ENCODE measurements at places on chromosomes 7 and 10.

- DNase-seq = no peak
These were observed 24.2 kb downstream of the NCOA4 start for GRCh38 chr10:46006219-46006618.

GRCh38 chr7:25863729-25864110 is 288.3 kb upstream of the NFE2L3 start:
- no peak for DNase-seq

- no peak for DNase-seq
These were observed 42.9 kb downstream of the MKLN1 start for GRCh38 chr7:131370523-131370968.

- no peak for DNase-seq
These were observed 8.8 kb downstream of the ZNHIT1 start for GRCh38 chr7:101226721-101227120.

DNA sequence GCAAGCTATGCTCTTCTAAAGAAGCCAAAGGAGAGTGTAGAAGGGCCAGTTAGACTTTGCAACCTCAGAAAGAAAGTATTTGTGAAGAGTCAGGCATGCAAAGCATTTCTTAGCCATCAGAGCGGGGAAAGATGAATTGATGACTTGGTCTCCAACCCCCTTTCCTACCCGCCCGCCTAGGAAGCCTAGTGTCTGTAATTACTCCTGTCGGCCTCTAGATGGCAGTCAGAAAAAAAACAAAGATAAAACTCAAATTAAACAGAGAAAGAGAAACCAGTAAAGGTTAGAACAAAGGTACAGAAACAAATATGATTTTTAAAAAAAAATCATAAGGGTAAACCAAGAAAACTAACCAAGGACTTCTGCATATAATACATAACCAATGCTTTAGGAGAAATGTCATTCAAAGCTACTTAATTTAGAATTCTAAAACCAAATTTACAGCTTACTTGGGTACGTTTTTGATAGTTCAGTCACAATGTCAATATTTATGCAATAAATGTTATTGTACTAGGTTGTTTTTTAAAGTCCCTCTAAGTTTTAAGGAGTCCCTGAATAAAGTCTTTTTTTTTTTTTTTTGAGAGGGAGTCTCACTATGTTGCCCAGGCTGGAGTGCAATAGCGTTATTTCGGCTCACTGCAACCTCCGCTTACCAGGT is 97.6 kb downstream of the LYZL1 start:
- no peak for DNase-seq

DNA sequence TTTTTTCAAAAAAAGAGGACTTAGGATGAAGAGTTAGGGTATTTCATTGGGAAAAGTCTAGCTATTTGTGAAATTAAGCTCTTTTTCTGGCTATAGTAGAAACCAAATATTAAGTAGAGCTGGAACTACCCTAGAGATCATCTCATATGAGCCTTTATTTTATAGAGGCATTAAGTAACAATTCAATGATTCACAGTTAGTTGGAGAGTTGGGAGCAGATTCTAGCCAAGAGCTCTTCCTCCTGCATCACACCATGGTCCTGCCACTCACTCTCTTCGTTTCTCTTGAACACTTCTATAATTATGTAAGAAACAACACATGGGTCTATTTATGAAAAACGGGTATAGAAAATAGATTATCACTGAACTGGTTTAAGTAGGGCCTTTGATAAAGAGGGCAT is 76.1 kb upstream of the ANK3 start:
- no peak for DNase-seq

GRCh38 chr10:51308116-51308515 is 233.8 kb downstream of the PRKG1 start:
- no peak for DNase-seq

DNA sequence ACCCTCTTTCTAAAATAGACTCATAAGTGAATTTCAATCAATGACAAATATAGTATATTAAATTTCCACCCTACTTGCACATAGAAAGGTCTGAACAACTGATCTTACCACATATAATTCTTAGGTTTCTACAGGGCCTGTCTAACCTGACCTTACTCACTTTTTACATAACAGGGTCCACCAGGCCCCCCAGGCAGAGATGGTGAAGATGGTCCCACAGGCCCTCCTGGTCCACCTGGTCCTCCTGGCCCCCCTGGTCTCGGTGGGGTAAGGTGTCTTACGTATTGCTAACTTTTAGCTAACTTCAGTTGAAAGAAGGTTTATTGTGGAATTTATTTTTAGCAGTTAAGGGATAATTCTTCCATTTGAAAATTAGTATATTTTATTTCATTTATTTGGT is 5.3 kb downstream of the COL1A2 start:
- DNase-seq = no peak

DNA sequence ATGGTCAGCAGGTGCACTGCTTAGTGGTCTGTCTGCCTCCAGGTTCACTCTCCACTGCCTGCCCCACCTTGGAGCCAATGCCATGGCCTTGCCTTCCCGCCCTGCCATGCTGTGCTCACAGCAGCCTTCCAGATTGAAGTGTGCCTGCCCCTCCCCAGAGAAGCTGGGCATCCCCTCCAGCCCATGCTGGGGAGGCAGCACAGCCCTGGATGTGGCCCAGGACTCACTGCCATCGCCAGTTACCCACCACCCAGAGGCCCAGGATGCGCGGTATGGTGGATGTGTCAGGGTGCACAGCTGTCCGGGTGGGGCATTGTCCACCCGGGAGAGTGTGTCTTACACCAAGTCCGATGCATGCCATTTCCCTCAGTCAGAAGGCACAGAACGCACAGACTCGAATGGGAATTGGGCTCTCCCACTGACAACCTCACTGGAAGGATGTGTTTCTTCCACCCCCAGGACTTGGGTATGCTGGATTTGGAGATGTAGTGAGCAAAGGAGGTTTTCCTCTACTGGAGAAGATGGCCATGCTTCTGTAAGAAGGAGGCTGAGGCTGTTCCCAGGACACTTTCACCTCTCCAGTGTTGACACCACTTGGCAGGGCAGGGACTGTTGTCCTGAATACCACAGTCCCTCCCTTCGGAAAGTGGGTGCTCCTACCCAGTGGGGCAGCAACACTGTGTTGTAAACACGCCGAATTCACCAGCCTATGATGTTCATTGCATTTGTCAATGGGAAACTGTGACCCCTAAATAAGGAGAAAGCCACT is 122.0 kb downstream of the ADARB2 start:
- peak; percentile 35 for DNase-seq

GRCh38 chr10:13453896-13454295 is 74.9 kb downstream of the BEND7 start:
- DNase-seq = no peak

DNA sequence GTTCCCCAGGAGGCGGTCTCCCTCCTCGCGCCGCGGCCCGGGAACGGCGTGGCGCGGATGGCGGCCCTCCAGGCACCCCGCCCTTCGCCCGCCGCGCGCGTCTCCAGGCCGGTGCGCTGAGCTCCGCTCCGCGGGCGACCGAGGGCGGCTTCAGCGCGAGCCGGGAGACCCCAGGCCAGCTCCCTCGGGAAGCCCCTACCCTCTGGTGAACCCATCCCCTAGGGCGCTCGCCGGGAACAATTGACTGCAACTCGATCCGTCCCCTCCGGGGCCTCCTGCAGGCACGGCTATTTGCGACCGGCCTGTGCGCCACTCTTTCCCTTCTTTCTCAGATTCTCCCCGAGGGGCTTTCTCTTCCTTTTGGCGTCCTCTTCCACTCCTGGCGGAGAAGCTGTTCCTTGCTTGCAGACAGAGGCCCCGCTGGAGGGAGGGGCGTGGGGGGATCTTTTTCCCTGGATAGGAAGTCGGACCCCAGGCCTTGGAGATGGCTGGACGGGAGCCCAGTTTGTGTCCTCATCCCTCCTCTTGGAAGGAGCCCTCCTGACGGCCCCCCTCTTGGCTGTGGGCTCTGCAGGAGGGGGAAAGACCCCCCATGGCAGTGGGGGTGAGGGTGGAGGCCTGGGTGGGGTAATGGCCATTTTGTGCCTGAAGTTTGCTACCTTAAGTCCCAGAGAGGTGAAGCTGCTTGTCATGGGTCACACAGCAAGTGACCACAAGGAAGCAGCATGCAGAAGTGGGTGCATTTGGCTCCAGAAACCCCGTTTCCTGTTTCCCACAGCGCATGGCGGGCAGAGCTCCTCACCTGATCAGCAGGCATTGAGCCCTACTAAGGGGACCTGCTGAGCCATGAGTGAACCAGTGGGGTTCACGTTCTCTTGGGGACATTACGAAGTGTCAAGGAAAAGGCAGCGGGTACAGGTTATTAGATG is 171.2 kb upstream of the TNRC18 start:
- peak; percentile 68 for DNase-seq

GRCh38 chr10:69742928-69743602 is 58.6 kb upstream of the COL13A1 start:
- no peak for DNase-seq

GRCh38 chr10:101224910-101225823 is 4.1 kb downstream of the LBX1 start:
- DNase-seq = no peak

- DNase-seq = no peak
These were observed 22.3 kb downstream of the CHST15 start for GRCh38 chr10:124071141-124071540.

GRCh38 chr7:127993317-127993716 is 37.9 kb downstream of the LRRC4 start:
- DNase-seq = no peak

GRCh38 chr7:90568213-90568612 is 27.9 kb upstream of the CDK14 start:
- no peak for DNase-seq

- no peak for DNase-seq
These were observed 5.1 kb upstream of the WNT16 start for GRCh38 chr7:121323515-121324302.

DNA sequence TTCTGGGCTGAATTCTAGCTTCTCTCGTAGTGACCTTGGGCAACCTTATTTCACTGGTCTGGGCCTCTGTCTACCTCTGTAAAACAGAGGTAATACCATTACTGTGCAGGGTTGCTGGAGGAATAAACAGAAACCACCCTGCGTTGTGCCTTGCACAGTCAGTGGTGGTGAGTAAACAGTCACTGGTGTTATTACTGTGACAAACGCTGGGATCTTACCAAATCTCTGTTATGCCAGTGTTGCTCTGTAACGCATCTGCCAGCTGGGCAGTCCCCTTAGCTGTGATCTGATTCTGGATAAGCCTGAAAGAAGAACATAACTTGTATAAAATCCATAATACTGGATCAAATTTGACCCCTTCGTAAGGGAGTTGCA is 49.4 kb downstream of the NOD1 start:
- DNase-seq = no peak

- no peak for DNase-seq
These were observed 485.1 kb downstream of the SEMA3D start for GRCh38 chr7:84701524-84702306.

- DNase-seq = no peak
These were observed 88.5 kb downstream of the IPMK start for GRCh38 chr10:58179238-58179637.

DNA sequence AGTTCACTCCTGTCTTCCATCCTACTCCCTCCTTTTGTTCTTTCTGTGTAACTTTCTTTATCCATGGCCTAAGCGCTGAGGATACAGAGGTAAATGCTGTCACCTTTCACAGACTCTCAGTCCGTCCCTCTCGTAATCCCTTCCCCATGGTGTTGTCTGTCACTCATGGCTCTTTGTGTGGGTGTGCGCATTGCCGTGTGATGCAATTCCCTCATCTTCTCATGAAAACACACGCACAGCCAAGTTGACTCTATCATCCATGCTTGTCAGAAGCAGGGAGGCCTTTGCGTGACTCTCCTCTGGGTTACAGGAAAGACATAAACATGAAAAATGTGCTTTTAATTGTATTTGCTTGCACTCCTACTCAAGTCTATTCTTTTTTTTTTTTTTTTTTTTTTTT is 125.6 kb upstream of the C7orf33 start:
- no peak for DNase-seq

DNA sequence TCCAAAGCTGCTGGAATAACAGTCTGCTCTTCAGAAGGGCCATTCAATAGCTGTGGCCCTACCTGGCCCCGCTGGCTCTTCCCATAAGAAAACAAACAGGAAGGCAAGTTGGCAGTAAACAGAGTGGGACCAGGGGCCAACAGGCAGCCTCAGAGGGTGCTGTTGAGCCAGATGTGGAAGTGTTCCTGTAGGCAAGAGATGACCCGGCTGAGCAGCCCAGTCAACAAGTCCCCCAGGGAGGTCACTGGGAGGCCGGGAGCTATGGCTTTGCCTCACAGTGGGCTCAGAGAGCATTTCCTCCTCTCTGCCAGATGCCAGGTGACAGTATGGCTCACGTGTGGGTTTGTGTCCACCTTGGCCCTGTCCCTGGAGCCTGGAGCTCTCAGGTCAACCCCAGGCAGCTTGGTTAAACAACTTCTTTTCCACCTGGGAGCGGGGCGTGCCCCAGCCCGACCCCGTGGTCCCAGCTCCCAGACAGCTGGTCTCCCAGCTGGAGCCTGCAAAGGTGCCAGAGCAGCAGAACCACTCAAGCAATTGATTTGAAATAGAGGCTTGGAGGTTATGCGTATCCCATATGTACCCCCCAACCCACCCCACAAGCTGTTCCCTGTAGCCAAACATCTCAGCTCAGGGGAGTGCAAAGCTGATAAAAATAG is 33.8 kb upstream of the LOXL4 start:
- DNase-seq = no peak

DNA sequence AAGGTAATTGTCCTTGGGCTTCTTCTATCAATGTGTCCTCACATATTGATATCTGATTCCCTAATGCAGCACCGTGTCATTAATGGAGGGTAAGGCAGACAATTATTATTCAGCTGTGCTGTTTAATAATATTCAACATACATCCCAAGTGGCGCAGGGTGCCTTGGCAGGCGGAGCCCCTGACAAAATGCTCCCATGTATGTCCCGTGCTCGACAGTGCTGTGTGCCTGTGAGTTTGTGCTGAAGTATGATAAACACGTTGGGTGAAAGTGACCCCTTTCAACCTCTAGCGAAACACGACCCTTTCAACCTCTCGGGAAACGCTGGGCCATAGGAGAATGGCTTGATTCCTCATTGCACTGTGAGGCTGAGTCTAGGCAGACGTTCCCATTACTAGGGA is 31.3 kb downstream of the PFKP start:
- DNase-seq = no peak

- DNase-seq = peak; percentile 88
These were observed 5.3 kb upstream of the PRKRIP1 start for GRCh38 chr7:102390697-102391484.

- no peak for DNase-seq
These were observed 248.9 kb downstream of the EXOC4 start for GRCh38 chr7:133501771-133502170.

DNA sequence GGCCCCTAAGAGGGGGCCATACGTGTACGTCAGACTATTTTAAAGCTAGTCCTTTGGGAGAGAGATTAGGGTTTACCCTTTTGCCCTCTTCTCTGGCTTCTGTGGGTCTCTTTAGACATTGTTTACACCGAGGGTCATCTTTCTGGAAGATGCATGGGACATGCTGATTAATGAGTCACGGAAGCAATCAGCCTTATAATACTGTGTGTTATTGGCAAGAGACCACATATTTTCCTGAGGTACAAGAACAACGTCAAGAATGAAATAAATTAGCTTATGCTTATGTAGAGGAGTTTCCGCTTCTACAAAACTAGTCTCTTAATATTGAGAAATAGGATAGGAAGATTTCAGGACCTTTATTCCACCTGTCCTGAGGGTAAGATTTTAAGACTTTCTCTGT is 327.7 kb downstream of the BBS9 start:
- no peak for DNase-seq

All from activated CD8-positive, alpha-beta memory T cell treated with anti-CD3 and anti-CD28 coated beads for 24 hours (primary cell).